ENCODE measurements at places on chromosomes 16 and 17. TPM values are rescaled to one million over a fixed set of nuclear protein-coding genes. Genes with fewer than 3 reads are reported as not detected.

DNA sequence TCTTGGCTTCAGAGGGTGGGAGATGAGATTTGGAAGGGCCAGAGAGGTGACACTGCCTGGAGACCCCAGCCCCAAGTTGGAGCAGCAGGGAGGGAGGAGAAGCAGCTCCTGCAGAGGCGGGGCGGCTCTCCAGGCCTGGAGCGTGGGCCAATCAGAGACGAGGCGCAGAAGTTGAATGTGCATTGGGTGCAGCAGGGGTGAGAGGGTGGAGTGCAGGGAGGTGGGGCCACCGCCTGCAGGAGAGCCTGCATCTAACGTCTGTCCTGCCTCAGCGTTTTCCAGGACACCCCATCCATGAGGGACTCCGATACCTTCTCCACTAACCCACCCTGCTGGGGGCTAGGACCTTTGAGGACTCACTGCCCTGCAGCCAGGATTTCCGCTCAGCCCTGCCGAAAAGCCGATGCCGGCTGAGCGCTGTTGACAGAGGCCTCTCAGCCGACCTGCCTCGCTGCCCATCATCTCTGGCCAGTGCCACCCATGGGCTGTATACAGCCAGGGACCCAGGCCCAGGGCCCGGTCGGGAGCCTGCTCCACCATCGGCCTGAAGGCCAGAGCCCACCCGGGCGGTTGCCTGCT, 146.2 kb downstream of the ENGASE start:
- H3K27me3 ChIP-seq: peaks cover 99% of the 10 kb centered on the region
- H3K4me3 ChIP-seq: no peak overlapping the region
- H3K36me3 ChIP-seq: no peaks in the 10 kb centered on the region

GRCh38 chr16:50538411-50539052, 9.7 kb upstream of the NKD1 start:
- H3K36me3 ChIP-seq: no peaks in the 10 kb centered on the region
- H3K27ac ChIP-seq: no peak overlapping the region
- H3K4me3 ChIP-seq: no peak overlapping the region
- H3K4me1 ChIP-seq: no peaks in the 10 kb centered on the region

GRCh38 chr16:25692742-25693508, 1.2 kb downstream of the HS3ST4 start:
- DNase-seq: no peak
- H3K27me3 ChIP-seq: peaks cover 9% of the 10 kb centered on the region
- peaks cover 7% of the 10 kb centered on the region for H3K4me1 ChIP-seq
- no peaks in the 10 kb centered on the region for H3K36me3 ChIP-seq
- no peak overlapping the region for H3K27ac ChIP-seq
- peak overlapping the region; percentile 65 for H3K4me3 ChIP-seq

DNA sequence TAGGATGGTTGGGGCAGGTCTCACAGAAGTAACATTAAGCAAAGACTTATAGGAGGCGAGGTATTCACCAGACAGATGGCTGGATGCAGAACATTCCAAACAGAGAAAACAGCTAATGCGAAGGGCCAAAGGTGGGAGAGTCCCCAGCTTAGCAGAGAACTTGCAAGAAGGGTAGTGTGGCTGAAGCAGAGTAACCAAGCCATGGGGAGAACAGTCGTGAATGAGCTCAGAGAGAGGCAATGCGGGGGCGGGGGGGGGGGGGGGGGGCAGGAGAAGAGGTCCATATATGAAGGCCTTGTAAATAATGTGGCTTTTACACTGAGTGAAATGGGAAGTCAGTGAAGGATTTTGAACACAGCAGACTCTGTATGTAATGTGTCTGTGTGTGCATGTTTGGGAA, 81.3 kb downstream of the SMG6 start:
- DNase-seq: no peak
- H3K27me3 ChIP-seq: no peaks in the 10 kb centered on the region
- H3K4me3 ChIP-seq: no peak overlapping the region
- H3K36me3 ChIP-seq: no peaks in the 10 kb centered on the region
- H3K27ac ChIP-seq: no peak overlapping the region

DNA sequence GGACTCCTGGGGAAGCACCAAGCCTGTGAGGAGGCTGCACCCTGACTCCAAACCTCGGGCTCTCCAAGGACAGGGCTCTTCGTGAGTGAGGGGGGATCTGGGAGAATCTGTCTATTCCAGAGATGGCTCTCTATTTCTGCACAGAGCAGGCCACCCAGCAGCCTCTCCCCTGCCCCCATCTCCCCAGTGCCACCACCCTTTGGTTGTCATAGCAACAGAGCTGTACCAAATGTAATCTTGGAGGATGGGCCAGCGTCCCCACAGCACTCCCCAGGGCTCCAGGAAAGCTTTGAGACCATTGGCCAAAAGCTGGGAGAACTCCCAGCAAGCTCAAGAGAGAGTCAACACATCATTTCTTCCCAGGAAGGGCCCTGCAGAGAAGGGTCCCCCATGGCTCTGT, 49.3 kb downstream of the ABCC12 start:
- peaks cover 69% of the 10 kb centered on the region for H3K27me3 ChIP-seq
- H3K27ac ChIP-seq: no peak overlapping the region
- H3K36me3 ChIP-seq: no peaks in the 10 kb centered on the region
- no peaks in the 10 kb centered on the region for H3K4me1 ChIP-seq

KRT12 gene
- not detected for total RNA-seq
